Left renal cortex interstitium (tissue), 4 donors: ENCODE measurements at places on chromosomes 12 and 14. TPM values are rescaled to one million over a fixed set of nuclear protein-coding genes. Genes with fewer than 3 reads are reported as not detected.

DNA sequence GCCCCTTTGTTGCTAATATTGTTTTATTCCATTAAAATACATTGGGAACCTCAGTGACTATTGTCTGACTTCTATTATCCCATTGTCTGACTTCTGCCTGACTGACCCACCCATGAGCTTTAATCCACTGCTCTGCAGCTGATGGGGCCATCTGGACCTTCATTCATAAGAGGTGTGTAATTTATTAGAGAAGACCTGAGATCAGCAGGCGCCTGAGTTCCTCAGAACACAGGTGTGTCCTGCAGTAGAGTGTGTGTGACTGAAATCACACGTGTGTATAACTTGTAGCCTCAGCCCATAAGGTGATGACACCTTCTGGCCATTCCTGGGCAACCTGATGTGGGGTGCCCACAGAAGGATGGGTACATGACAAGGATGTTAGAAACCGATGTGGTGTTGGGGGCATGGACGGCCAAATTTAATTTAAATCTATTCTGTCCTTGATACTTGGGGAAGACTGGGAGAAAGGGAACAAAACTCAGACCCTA lies 821.0 kb downstream of the TMEM121 start:
- no peak for DNase-seq

- no peak for DNase-seq
These were observed 473.1 kb downstream of the PDZRN4 start for GRCh38 chr12:41661141-41661765.

- DNase-seq, result no peak
These were observed 15.0 kb upstream of the EMP1 start for GRCh38 chr12:13181375-13182070.

GRCh38 chr14:87626266-87626665 lies 366.7 kb downstream of the GALC start:
- no peak for DNase-seq

DNA sequence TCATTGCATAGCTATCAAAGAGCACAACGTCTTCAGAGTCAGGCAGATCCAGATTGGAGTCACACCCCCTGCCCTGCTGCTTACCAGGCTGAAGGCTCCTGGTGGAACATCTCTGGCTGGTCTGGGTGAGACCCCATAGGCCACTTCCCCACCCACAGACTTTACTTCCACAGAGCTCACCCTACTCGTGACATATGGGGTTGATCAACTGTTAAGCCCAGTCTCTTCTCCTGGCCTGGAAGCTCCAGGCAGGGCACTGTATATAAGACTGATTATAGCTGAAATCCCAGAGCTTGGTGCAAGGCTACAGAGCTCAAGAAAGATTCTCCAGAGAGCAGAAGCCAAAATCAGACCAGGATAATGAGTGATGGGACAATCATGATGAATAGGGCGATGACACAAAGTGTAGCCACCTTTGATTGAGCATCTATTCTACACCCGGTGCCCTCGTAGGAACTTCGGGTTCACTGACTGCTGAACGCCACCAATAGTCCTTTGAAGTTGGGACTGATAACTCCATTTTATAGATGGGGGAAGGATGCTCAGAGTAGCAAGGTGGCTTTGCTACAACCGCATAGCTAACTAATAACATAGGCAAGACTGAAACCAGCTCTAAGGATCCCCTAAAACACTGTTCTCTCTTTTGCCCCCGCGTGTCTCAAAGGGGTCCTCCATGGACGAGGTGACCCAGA lies 287.8 kb downstream of the BCL11B start:
- DNase-seq, result no peak

DNA sequence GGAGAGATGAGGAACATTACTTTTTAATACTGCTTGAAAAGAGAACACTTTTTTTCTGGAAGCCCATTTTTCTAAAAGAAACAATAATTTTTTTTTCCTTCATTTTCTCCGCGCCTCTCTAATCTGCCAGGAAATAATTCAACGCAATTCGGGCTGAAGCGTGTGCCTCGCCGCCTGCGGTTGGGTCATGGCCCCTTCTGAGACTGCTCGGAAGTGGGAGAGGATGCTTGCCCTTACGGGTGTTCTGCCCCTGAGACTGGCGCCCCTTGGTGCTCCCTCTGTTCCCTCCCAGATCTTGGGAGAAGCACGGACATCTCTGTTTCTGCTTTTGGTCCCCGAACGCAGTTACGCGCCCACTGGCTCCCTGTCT lies 332 bp upstream of the TBC1D30 start:
- no peak for DNase-seq

GRCh38 chr12:54932691-54933090 lies 51.9 kb downstream of the TESPA1 start:
- no peak for DNase-seq

DNA sequence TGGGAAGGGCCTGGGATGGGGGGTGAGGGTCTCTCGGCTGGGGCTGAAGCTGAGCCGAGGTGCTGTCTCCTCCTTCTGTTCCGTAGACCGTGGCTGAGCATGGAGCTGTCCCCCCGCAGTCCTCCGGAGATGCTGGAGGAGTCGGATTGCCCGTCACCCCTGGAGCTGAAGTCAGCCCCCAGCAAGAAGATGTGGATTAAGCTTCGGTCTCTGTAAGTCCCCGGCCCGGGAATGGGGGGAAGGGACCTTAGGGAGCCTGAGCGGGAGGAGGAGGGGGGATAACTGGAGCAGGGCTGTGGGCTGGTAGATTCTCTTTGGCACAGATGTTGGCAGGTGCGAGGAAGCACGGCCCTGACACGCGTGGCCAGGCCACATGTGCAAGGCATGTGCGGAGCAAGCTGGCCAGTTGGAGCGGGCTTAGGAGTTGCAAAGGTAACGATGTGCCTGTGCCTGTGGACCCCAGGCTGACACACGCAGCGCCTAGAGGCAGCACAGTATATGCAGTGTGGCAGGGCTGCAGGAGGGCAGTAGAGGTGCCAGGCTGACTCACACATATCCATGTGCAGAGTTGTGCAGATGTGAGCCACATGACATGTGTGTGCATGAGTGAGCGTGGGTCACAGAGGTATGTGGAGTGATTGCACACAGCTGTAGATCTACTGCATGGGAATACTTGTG lies 512 bp downstream of the PDE1B start:
- peak; percentile 44 for DNase-seq

DNA sequence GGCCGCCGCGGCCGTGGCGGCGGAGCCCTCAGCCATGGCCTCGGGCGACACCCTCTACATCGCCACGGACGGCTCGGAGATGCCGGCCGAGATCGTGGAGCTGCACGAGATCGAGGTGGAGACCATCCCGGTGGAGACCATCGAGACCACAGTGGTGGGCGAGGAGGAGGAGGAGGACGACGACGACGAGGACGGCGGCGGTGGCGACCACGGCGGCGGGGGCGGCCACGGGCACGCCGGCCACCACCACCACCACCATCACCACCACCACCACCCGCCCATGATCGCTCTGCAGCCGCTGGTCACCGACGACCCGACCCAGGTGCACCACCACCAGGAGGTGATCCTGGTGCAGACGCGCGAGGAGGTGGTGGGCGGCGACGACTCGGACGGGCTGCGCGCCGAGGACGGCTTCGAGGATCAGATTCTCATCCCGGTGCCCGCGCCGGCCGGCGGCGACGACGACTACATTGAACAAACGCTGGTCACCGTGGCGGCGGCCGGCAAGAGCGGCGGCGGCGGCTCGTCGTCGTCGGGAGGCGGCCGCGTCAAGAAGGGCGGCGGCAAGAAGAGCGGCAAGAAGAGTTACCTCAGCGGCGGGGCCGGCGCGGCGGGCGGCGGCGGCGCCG lies 381 bp downstream of the YY1 start:
- no peak for DNase-seq

DNA sequence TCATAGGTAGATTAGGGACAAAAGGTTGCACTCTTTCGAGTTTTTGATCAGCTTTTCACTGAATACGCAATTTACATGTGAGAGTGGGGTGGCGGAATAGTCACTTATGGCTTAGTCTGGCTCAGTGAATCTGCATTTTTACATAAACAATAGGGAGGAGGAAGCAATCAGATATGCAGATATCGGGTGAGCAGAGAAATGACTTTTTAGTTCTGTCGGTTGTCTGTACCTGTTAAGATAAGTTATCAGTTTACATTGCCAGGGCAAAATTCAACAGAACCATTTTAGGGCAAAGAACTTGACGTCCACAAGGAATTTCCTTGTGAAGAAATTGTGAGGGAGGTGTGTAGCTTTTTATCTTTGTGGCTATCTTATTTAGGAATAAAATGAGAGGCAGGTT lies 15.4 kb upstream of the EGLN3 start:
- DNase-seq, result no peak

GRCh38 chr12:92908108-92908507 lies 21.0 kb downstream of the EEA1 start:
- no peak for DNase-seq

GRCh38 chr12:65643171-65643570 lies 181.1 kb upstream of the HMGA2 start:
- no peak for DNase-seq

DNA sequence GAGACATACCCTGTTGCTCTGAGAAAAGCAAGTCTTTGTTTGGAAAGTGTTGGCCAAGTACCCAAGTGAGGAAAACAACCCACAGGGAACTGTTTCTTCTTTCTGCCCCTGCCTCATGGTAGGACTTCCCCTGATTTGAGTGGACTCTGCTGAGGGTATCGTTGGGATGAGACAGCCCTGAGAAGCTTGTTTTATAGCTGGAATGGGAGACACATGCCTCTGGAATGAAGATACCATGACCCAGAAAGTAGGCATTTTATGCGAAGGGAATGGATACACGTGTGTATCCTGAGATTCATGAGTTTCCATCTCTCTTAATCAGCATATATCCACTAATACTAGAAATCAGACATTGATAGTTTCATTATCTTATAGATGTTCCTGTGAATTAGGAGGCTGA lies 382.3 kb downstream of the ATP23 start:
- no peak for DNase-seq

GRCh38 chr14:102154821-102155549 lies 15.3 kb downstream of the WDR20 start:
- DNase-seq, result no peak

- no peak for DNase-seq
These were observed 534.0 kb downstream of the TMEM121 start for GRCh38 chr14:106060276-106060975.

DNA sequence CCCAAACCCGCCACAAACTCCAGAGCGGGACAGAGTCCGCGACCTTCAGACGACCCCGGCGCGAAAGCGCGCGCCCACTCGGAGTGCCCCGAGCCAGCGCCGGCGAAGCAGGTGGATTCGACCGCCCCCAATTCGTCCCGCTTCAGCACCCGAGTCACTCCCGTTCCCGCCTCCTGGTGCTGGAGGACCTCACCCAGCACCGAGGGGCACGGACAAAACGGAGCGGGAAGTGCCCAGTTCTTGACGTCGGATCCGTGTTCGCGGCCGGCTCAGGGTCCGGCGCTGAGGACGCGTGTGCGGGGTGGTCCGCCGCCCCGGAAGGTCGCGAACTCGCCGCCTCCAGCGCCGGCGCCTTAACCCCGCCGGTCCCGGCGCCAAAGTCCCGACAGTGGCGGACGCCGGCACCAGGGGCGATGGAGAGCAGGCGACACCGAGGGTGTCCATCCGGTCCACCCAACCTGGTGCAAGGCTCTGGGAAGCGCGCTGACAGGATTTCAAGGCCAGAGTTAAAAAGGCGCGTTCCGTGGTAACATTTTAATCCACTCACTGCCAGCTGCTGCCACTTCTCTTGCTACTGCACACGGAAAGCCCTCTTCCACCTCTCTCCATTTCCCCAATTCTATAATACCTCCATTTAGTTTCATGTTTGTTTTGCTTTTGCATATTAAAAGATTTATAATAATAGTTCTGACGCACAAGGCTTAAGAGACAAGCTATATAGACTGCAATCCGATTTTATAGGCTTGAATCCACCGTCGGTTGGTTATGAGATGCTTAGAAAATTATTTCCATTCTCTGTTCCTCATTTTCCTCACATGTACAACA lies 240.0 kb upstream of the CPNE8 start:
- peak; percentile 24 for DNase-seq

DNA sequence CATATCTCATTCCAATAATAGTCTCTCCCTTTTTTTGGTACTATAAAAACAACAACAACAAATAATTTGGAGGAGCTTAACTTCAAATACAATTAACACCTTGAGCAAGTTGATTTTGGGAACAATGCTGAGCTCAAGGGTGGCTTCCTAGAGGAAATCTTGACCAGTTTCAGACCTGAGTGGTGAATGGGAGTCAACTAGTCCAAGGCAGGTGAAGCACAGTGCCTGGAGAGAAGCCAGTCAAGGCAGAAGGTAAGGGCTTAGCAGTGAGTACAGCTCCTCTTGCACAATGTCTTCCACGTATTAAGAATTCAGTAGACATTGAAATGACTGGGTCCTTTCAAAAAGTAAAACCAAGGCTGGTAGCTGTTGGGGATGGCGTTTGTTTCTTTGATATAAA lies 444.8 kb downstream of the ATP23 start:
- DNase-seq, result no peak

GRCh38 chr12:81450920-81451739 lies 308.0 kb downstream of the PPFIA2 start:
- DNase-seq, result peak; percentile 9

GRCh38 chr12:13097491-13098011 lies 5.9 kb downstream of the GSG1 start:
- no peak for DNase-seq

DNA sequence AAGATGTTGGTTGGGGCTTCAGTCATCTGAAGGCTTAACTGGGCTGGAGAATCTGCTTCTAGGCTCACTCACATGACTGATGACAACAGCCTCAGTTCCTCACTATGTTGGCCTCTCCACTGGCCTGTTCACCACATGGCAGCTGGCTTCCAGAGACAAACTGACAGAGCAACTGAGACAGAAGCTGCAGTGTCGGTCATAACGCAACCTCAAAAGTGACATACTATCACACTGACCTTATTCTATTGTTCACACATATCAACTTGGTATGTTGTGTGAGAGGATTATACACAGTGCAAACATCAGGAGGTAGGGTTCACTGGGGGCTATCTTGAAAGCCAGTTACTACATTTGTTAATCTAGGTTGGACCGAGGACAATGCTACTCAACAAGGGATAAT lies 92.9 kb downstream of the PAWR start:
- DNase-seq, result no peak

RAB5B gene
- polyA plus RNA-seq, result 155 TPM

SLC22A17 gene
- 50.8 TPM for polyA plus RNA-seq

GLI1 gene
- polyA plus RNA-seq, result 18.3 TPM

LGMN gene
- 137 TPM for polyA plus RNA-seq

PCNX1 gene
- polyA plus RNA-seq, result 49.4 TPM

SLC6A15 gene
- polyA plus RNA-seq, result 1.1 TPM

OR4E2 gene
- not detected for polyA plus RNA-seq

ADCY6 gene
- 114 TPM for polyA plus RNA-seq

TAS2R42 gene
- polyA plus RNA-seq, result not detected
